Upper lobe of right lung (tissue), 1 donor: ENCODE measurements at places on chromosomes 7 and 10. TPM values are rescaled to one million over a fixed set of nuclear protein-coding genes. Genes with fewer than 3 reads are reported as not detected.

DNA sequence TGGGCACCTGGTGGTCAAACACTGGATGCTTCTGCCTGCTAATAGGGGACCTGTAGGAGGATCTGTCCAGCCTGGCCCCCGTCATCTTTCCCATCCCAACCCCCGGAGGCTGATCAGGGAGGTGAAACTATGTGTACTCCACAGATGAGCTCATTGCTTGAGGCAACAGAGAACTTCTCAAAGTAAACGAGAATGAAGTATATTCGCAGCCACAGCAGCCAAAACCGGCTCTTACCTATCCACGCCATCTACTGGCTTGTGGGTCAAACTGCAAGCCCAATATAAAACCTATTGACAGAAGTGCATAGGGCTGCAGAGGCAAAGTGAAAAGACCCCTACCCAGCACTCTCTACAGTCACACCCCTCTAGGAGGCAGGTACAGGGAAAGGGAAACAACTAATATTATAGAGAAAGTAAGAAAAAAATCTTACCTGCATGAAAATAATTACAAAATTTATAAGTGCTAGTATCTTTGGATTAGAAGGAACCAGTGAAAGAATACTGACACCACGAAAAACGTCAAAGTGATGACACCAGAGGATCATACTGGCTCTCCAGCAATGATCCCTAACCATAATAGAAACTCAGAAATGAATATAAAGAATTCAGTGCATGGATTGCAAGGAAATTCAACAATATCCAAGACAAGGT, 973.5 kb downstream of the ANKRD7 start:
- no peaks in the 10 kb centered on the region for H3K36me3 ChIP-seq
- H3K4me3 ChIP-seq, result no peak overlapping the region
- H3K27me3 ChIP-seq, result no peaks in the 10 kb centered on the region
- DNase-seq, result no peak
- H3K27ac ChIP-seq, result no peak overlapping the region

DNA sequence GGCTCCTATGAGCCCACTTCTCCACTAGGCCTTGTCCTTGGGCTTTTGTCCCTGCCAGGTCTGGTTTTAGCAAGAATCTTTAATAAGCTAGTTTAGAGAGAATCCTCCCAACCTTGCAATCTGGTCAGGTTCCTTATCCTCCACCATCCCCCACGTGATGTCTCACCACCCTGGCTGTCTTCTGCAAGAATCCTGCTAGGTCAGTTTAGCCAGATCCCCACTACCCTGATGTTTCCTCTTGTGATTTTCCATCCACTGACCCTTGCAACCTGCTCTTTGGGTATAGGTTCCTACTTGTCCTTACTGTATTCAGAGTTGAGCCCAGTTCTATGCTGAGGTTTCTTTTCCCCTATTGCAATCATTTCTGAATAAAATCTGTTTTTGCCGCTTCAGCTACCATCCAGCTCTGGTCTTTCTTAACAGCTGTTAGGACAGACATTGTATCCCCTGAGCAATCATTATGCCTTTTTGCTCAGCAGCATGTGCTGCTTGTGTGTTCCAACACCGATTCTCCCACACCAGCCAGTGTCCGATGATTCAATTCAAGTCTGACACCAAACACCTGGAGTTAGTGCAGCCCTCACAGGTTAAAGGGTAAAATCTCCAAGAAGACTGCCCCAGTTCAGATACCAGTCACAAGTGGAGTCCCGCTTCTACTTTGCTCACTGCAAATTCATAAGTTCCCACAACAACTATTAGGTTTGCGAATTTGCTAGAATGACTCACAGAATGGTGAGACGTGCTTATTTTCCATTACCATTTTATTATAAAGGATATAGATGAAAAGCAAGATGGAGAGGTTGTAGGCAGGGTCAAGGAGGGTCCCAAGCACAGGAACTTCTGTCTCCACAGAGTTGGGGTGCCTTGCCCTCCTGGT, 62.2 kb upstream of the ADCY1 start:
- H3K27ac ChIP-seq, result no peak overlapping the region
- no peak overlapping the region for H3K4me3 ChIP-seq
- DNase-seq, result no peak
- H3K27me3 ChIP-seq, result no peaks in the 10 kb centered on the region
- H3K4me1 ChIP-seq, result no peaks in the 10 kb centered on the region
- H3K36me3 ChIP-seq, result no peaks in the 10 kb centered on the region

DNA sequence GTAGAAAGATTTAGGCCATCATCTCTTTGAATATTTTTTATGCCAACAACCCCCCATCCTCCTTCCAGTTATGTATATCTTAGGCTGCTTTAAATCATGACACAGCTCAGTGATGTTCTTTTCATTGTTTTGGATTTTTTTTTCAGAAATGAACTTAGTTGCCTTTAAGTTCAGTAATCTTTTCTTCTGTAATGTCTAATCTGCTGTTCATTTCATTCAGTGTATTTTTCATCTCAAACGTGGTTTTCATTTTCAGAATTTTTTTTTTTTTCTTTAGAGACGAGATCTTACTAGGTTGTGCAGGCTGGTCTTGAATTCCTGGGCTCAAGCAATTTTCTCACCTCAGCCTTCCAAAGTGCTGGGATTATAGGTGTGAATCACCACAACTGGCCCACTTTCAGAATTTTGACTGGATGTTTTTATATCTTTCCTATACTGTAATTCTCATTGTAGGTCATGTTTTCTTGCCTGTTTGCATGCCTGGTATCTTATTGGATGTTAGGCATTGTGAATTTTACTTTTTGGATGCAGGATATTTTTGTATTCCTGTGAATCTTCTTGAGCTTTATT, 8.1 kb downstream of the ZNF487 start:
- H3K27ac ChIP-seq, result no peak overlapping the region
- H3K36me3 ChIP-seq, result no peaks in the 10 kb centered on the region
- no peaks in the 10 kb centered on the region for H3K27me3 ChIP-seq

DNA sequence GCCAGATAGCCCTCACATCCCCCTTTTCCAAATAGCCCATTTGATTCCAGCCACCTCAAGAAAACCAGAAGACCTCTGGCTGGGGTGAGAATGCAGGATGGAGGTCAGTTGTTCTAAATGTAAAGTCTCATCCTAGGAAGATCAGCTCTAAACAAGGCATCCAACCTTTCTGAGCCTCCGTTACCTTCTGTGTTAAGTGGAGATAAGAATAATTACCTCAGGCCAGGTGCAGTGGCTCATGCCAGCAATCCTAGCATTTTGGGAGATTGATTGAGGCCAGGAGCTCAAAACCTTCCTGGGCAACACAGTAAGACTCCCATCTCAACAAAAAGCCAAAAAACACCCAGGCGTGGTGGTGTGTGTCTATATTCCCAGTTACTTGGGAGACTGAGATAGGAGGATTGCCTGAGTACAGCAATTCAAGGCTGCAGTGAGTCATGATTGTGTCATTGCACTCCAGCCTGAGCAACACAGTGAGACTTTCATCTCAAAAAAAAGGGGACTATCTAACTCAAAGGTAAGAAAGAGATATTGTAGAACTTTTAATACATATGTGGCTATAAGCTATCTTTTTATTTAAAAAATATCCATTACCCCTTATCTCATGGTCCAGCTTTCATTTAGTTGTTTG, 43.5 kb downstream of the PRTFDC1 start:
- H3K4me3 ChIP-seq, result no peak overlapping the region
- no peaks in the 10 kb centered on the region for H3K36me3 ChIP-seq
- DNase-seq, result no peak
- no peak overlapping the region for H3K27ac ChIP-seq

DNA sequence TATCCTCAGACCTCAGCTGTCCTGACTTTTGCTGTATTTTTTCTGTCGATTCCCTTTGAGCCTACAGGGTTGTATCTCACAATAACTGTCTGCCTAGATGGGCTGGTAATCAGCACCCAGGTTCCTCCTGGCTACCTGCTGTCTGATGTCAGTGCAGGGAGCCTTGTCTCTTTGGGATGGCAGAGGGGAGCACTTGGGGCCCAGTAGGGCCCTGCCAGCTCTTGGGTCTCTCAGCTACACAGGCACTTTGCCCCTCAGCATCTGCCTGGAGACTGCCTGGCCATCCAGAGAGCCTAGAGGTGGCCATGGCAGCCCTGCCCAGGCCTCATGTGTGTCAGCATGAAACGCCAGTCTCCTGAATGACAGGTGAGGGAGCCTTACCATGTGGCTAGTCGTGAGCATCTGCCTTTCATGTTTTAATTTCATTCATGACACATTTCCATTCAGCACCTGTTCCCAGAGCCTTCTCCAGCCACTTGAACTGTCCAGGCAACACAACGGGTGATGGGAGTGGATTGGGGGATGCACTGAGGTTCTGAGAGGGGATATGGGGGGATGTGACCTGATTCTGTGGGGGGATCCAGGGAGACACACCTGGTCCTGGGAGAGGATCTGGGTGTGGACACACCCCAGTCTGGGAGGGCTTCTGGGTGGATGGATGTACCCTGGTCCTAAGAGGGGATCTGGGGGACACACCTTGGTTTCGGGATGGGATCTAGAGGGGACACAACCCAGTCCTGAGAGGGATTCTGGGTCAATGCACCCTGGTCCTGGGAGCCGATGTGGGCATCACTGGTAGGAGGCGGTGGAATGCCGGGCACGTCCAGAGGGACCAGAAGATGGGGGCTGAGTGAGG, 21.9 kb downstream of the ADCY1 start:
- no peaks in the 10 kb centered on the region for H3K36me3 ChIP-seq
- no peak overlapping the region for H3K4me3 ChIP-seq
- DNase-seq, result no peak
- H3K27ac ChIP-seq, result no peak overlapping the region
- no peaks in the 10 kb centered on the region for H3K27me3 ChIP-seq

GRCh38 chr10:45093945-45094344, 93.2 kb downstream of the ZNF22 start:
- no peak for DNase-seq
- H3K27ac ChIP-seq, result no peak overlapping the region
- no peaks in the 10 kb centered on the region for H3K4me1 ChIP-seq
- no peaks in the 10 kb centered on the region for H3K36me3 ChIP-seq

- no peaks in the 10 kb centered on the region for H3K27me3 ChIP-seq
- no peak for DNase-seq
- no peaks in the 10 kb centered on the region for H3K4me1 ChIP-seq
- H3K27ac ChIP-seq, result no peak overlapping the region
- no peaks in the 10 kb centered on the region for H3K36me3 ChIP-seq
Observed at GRCh38 chr10:90378524-90379076, 479.2 kb downstream of the HTR7 start.

DNA sequence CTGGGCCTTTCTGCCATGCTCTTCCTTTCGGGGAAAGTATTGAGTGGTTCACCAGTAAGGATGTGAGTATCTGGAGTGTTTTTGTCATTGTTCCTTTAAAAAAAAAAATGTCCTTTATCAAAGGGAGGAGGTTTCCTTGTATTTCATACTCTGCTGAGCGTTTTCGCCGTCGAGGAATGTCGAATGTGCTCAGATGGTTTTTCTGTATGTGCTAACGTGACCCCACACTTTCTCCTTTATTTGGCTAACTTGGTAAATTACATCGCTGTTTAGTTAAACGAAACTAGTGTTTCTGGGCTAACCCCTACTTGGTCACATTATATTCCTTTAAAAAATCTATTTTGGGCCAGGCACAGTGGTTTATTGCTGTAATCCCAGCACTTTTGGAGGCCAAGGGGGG, 45.9 kb downstream of the INPP5A start:
- H3K4me3 ChIP-seq, result no peak overlapping the region
- H3K27ac ChIP-seq, result no peak overlapping the region
- no peaks in the 10 kb centered on the region for H3K36me3 ChIP-seq
- no peaks in the 10 kb centered on the region for H3K27me3 ChIP-seq
- DNase-seq, result no peak
- peaks cover 44% of the 10 kb centered on the region for H3K4me1 ChIP-seq

DNA sequence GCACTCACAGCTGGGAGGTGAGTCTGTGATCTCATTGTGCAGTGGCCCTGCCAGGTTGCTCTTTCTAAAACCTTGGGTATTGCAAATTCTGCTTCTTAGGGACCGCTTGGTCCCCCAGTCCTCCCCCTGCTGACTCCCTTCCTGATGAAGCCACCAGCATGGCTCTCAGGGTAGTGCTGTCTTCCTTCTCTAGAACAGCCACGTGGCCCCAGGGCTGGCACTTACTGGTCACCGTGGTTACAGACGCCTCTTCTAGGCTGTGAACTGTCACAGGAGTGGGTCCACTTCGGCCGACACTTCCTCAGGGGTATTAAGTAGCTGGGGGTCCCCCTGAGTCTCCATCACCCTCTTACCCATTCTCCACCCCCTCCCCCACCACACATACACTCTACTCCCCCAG, 2.7 kb upstream of the HTRA1 start:
- DNase-seq, result no peak
- no peak overlapping the region for H3K27ac ChIP-seq
- no peak overlapping the region for H3K4me3 ChIP-seq
- no peaks in the 10 kb centered on the region for H3K36me3 ChIP-seq
- H3K27me3 ChIP-seq, result no peaks in the 10 kb centered on the region

GRCh38 chr10:94315024-94315451, 47.7 kb downstream of the NOC3L start:
- no peak overlapping the region for H3K27ac ChIP-seq
- H3K36me3 ChIP-seq, result no peaks in the 10 kb centered on the region
- no peak for DNase-seq
- H3K4me1 ChIP-seq, result no peaks in the 10 kb centered on the region

DNA sequence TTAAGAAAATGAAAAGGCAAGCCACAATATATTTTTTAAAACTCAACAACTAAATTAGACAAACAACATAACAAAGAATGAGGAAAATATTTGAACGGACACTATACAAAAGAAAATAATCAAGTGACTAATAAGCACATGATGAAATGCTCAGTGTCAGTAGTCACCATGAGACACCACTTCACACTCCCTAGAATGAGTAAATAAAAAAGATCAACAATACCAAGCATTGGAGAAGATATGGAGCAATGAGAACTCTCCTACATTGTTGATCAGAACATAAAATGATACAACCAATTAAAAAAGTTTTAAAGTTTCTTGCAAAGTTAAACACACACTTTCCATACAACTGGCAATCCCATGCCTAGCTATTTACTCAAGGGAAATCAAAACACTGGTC, 222.2 kb downstream of the C7orf25 start:
- no peak overlapping the region for H3K27ac ChIP-seq
- H3K4me3 ChIP-seq, result no peak overlapping the region
- H3K36me3 ChIP-seq, result no peaks in the 10 kb centered on the region
- no peaks in the 10 kb centered on the region for H3K4me1 ChIP-seq
- no peaks in the 10 kb centered on the region for H3K27me3 ChIP-seq

MUC3A gene
- 2.7 TPM for total RNA-seq

IFIT2 gene
- 47.2 TPM for total RNA-seq

CCL24 gene
- total RNA-seq, result 4.8 TPM

HOXA6 gene
- 6.5 TPM for total RNA-seq

MUC12 gene
- total RNA-seq, result not detected

SYT15B gene
- total RNA-seq, result 40.1 TPM

FAM3C gene
- total RNA-seq, result 51.4 TPM
